Naive B cell (primary cell): ENCODE measurements at places on chromosomes 4 and X.

GRCh38 chr4:79917246-79917645 is 155.8 kb downstream of the ANTXR2 start:
- H3K36me3 ChIP-seq = no peaks in the 10 kb centered on the region
- H3K4me3 ChIP-seq = no peak overlapping the region
- H3K27me3 ChIP-seq = no peaks in the 10 kb centered on the region
- peaks cover 1% of the 10 kb centered on the region for H3K4me1 ChIP-seq
- no peak overlapping the region for H3K27ac ChIP-seq
- DNase-seq = peak; percentile 9

- no peaks in the 10 kb centered on the region for H3K27me3 ChIP-seq
- no peak overlapping the region for H3K27ac ChIP-seq
- no peak for DNase-seq
- H3K4me3 ChIP-seq = peak overlapping the region; percentile 96
These were observed 999 bp downstream of the NAP1L5 start for GRCh38 chr4:88696630-88697029.

DNA sequence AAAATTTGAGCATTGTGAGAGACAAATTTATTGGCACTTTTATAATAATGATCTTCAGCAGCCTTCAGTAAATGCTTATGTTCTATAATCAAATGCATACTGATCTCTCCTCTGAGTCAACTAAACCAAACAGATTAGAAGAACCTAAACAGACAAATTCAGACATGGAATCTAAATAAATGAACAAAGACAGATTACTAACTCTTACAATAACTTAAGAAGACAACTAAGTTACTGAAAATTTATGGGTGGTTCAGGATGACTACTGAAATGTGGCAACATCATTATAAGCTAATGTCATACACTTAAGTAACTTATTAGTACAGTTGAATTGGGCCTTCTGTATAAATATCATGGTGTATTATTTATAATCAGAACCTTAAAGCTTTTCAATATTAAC is 127.3 kb downstream of the NEK1 start:
- DNase-seq = no peak
- no peaks in the 10 kb centered on the region for H3K27me3 ChIP-seq
- no peak overlapping the region for H3K27ac ChIP-seq
- no peaks in the 10 kb centered on the region for H3K4me1 ChIP-seq
- H3K36me3 ChIP-seq = no peaks in the 10 kb centered on the region

- H3K4me1 ChIP-seq = no peaks in the 10 kb centered on the region
- no peak for DNase-seq
- H3K36me3 ChIP-seq = no peaks in the 10 kb centered on the region
- no peak overlapping the region for H3K4me3 ChIP-seq
- no peaks in the 10 kb centered on the region for H3K27me3 ChIP-seq
These were observed 81.9 kb downstream of the PJA1 start for GRCh38 chrX:69083361-69083760.

DNA sequence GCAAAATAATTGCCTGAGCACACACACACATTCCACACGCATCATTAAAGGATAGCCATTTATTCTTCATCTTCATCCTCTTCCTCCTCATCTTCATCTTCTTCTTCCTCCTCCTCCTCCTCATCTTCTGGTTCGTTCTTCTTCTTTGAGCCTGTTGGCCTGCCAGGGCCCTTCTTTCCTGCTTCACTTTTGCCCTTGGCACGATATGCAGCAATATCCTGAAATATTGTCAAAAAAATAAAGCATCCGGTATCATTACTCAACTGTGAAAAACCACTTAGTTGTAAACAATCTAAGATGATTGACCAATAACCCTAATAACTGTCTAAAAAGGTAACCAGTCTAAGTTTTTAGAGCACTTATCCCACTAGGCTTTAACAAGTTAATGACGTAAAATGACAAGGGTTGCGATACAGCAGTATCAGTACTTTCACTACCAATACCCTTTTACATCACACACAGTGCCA is 2.1 kb downstream of the HMGB2 start:
- DNase-seq = no peak
- no peaks in the 10 kb centered on the region for H3K27me3 ChIP-seq
- no peak overlapping the region for H3K27ac ChIP-seq
- H3K36me3 ChIP-seq = peaks cover 15% of the 10 kb centered on the region

DNA sequence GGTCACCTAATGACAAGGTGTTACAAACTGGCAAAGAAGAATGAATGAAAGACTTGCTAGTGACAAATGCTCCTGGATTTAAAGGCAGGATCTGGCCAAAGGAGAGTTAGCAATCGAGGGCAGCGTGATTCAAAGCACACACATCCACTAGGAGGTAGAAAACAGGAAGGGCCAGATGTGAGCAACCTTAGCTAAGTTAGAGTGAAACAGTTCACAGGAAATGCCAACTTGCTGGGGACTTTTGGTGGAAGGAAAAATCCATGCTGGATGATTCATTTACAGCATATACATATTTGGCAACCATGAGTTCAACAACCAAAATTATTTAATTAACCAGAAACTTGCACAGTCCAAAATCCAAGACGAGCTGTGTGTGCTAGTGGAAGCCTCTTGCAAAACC is 276.9 kb downstream of the PTTG2 start:
- H3K36me3 ChIP-seq = no peaks in the 10 kb centered on the region
- peaks cover 26% of the 10 kb centered on the region for H3K27me3 ChIP-seq
- no peak overlapping the region for H3K4me3 ChIP-seq

GRCh38 chr4:176709417-176709816 is 83.3 kb downstream of the VEGFC start:
- H3K4me3 ChIP-seq = no peak overlapping the region
- H3K4me1 ChIP-seq = no peaks in the 10 kb centered on the region
- H3K36me3 ChIP-seq = no peaks in the 10 kb centered on the region
- no peak overlapping the region for H3K27ac ChIP-seq

DNA sequence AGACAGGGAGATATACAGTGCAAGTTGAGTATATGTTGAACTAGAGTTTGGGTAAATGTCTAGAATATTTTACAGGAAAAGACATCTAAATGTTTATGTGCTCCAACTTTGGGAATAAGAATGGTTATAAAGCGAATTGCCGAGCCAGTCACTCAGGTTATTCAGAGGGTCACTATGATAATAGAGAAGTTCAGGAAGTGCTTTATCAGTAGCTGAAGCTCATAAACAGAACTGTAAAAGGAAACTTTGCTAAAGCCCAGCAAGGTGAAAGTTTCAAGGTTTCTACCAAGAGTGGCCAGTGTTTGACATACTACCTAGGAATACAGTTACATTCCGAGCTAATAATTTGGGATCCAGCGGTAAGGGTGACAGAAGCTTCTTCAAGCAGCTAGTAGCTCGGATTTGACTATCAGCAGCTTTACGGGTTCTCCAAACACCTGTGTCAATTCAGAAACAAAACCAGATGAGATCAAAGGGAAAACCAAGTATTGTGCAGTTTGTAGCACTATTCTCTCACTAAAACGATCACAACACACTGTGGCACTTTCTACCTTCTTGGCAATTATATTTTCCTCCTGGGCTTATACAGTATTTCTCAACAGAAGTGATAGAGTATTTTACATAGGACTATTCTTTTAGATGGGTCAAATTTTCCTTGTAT is 17.2 kb upstream of the BCLAF3 start:
- H3K27me3 ChIP-seq = no peaks in the 10 kb centered on the region
- DNase-seq = no peak
- H3K4me3 ChIP-seq = no peak overlapping the region

DNA sequence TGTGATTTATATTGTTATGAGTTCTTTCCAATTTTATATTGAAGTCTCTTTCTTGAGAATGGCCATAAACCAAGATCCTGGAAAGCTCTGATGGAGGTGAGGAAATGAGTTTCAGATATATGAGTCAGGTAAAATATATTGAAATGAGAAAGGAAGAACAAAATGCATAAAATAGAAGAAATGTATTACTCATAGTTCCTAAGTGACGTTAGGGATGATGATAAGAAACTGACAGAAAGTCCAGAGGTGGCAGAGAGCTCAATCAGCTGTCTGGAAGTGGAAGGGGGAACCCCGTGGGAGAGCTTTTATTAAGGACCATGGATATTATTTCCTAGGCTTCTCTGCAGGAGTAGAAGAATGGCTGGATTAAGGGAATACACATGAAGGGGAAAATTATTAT is 24.6 kb downstream of the UGT2B7 start:
- DNase-seq = no peak
- no peaks in the 10 kb centered on the region for H3K36me3 ChIP-seq
- H3K4me1 ChIP-seq = no peaks in the 10 kb centered on the region
- H3K27me3 ChIP-seq = no peaks in the 10 kb centered on the region

DNA sequence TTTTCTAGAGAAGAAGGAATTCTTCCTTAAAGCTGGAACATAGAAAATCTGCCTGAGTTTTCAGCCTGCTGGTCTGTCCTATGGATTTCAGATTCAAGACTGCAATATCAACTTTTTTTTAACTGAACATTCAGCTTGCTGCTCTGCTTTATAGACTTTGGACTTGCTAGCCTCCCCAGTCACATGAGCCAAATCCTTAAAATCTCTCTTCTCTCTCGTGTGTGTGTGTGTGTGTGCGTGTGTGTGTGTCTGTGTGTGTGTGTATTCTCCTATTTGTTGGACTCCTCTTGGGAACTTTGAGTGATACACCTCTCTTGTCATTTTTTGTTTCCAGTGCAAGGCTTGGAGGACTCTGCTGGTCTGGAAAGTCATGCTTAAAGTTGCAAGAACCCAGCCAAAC is 6.8 kb upstream of the TBC1D19 start:
- H3K27me3 ChIP-seq = peaks cover 21% of the 10 kb centered on the region
- no peaks in the 10 kb centered on the region for H3K36me3 ChIP-seq
- DNase-seq = no peak

- H3K27me3 ChIP-seq = no peaks in the 10 kb centered on the region
- H3K27ac ChIP-seq = peak overlapping the region; percentile 86
- no peak overlapping the region for H3K4me3 ChIP-seq
- peaks cover 34% of the 10 kb centered on the region for H3K4me1 ChIP-seq
- H3K36me3 ChIP-seq = peaks cover 7% of the 10 kb centered on the region
These were observed 19.4 kb downstream of the GAK start for GRCh38 chr4:912548-913279.

DNA sequence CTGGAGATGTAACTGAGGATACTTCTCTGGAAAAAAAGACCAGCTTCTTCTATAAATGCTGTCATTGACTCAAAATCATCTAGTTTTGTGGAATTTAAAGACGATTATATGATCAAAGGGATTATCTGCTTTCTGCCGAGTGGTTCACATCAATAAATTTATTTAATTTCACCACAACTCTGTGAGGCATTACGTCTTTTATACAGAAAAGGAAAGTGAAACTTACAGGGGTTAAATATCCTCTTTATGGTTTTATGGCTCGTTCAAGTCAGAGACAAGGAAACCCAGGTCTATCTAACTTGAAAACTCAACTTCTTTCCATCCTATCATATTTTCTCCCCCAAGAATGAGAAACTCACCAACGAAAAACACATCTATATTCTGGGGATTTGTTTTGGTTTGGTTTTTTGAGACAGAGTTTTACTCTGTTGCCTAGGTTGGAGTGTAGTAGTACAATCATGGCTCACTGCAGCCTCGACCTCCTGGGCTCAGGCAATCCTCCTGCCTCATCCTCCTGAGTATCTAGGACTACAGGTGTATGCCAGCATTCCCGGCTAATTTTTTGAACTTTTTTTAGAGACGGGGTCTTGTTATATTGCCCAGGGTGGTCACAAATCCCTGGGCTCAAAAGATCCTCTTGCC is 377.9 kb upstream of the EMCN start:
- peaks cover 17% of the 10 kb centered on the region for H3K4me1 ChIP-seq
- H3K27ac ChIP-seq = peak overlapping the region; percentile 32
- H3K4me3 ChIP-seq = peak overlapping the region; percentile 76
- peak; percentile 20 for DNase-seq
- H3K27me3 ChIP-seq = no peaks in the 10 kb centered on the region

DNA sequence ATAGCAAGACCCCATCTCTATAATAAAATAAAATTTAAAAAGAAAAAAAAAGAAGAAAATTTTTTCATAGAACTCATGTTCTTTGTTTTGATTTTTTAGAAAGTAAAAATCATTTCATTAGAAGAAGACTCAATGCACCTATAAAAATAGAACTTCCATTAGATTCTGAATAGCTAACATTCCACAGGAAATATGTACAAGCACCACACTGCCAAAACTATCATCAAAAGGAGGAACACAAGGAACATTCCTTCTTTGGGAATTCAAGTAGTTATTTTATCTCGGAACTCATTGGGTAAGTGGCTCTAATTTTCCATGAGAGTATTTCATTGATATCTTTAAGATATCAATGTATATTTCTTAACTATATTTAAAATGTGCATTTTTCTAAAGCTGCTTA is 157.6 kb downstream of the CAMK2D start:
- H3K36me3 ChIP-seq = peaks cover 36% of the 10 kb centered on the region
- DNase-seq = no peak
- no peak overlapping the region for H3K27ac ChIP-seq

DNA sequence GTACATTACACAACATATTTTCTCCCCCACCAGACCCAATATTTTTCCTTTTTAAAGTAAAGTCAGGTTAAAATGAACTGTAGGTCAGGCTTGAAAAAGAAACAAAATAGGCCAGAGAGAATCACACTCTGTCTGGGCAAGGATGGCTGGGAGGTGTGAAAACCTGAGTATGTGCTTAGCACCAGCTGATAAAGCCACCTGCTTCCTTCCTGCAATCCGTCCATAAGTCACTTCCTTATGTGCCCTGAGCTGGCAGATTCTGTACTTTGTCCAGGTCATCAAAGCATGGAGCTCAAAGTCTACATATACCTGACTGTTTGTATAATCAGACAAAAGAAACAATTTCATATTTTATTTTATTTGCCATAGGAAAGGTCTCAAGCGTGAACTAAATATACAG is 37.7 kb downstream of the ANTXR2 start:
- peaks cover 8% of the 10 kb centered on the region for H3K36me3 ChIP-seq
- H3K27ac ChIP-seq = no peak overlapping the region
- no peak for DNase-seq
- H3K4me1 ChIP-seq = peaks cover 21% of the 10 kb centered on the region
- H3K27me3 ChIP-seq = no peaks in the 10 kb centered on the region

DNA sequence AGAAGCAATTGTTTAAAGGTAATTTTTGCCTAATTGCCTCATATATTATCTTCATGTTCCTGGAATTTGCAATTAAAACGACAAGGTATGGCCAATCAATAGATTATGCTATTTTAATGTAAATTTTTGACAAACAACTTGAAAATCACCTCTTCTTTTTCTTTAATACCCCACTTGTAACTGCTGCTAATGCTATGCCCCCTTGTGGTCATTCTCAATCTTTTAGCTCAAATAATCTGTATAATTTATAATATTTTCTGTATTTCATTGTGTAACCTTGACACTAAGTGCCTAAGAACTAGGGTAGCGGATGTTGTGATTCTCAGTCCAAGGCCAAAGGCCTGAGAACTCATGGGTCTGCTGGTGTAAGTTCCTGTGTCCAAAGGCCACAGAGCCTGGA is 831.7 kb upstream of the POU3F4 start:
- H3K4me1 ChIP-seq = no peaks in the 10 kb centered on the region
- H3K36me3 ChIP-seq = no peaks in the 10 kb centered on the region
- H3K4me3 ChIP-seq = no peak overlapping the region
- DNase-seq = no peak
- no peaks in the 10 kb centered on the region for H3K27me3 ChIP-seq
- no peak overlapping the region for H3K27ac ChIP-seq

GRCh38 chrX:155326610-155327009 is 7.8 kb downstream of the CLIC2 start:
- H3K4me1 ChIP-seq = no peaks in the 10 kb centered on the region
- H3K36me3 ChIP-seq = no peaks in the 10 kb centered on the region
- no peak overlapping the region for H3K4me3 ChIP-seq
- H3K27me3 ChIP-seq = no peaks in the 10 kb centered on the region
